ENCODE measurements at places on chromosomes 4 and X.

DNA sequence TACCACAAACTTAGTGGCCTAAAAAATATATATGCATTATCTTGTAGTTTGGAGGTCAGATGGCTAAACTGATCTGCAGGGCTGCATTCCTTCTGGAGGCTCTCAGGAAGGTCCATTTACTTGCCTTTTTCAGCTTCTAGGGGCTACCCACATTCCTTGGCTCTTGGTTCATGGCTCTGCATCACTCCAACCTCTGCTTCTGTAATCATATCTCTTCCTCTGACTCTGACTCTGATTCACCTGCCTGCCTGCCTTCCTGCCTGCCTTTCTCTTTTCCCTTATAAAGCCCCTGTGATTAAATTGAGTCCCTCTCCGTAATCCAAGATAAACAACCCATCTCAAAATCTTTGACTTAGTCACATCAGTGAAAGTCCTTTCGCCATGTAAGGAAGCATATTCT, 25.0 kb upstream of the FRMPD4 start:
- no peak for DNase-seq

GRCh38 chr4:129014566-129015509, 78.5 kb downstream of the SCLT1 start:
- DNase-seq, result no peak

DNA sequence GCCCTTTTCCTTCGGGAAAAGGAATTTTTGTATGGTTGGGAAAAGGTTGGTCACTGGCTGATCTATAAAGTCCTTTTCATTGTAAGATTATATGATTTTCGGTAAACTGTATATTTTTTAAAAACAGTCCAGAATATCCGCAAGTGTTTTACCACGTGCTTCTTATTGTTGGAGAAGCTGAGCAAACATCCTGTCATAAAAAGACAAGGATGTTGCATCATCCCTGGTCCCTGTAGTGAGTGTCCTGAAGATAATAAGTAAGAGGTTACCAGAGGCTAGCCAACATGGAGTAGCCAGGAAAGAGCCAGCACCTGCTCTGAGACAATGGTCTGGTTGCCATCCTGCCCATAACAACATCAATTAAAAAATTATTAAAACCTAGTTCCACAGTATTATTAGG, 5.1 kb downstream of the CXCL9 start:
- no peak for DNase-seq

- no peak for DNase-seq
Measured at GRCh38 chr4:145791988-145792387, 112.0 kb downstream of the C4orf51 start.

- DNase-seq, result no peak
Measured at GRCh38 chr4:127018381-127018780, 614.4 kb upstream of the INTU start.

GRCh38 chr4:7973545-7973981, 33.9 kb upstream of the AFAP1 start:
- no peak for DNase-seq

DNA sequence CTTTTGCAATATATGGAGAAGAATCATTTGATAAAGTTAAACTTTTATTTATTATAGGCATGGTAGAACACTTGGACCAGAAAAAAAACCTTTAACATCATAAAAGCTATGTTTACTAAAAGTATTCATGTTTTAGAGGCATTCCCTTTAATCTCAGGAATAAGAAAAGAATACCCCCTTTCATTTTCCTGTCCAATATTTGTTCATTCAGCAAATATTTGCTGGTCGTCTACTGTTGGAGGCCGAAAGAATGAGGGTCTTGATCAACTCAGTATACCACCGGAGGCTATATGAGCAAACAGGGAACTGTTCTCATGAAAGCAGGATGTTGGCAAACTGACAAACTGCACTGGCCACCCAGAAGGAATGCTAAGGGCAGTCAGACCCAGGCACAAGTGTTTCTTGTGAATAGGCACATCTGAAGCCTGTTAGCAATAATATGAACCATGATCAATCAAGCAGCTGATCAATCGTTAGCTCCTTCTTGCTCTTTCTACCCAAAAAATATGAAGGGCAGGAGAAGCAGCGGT, 480.8 kb upstream of the FAT1 start:
- no peak for DNase-seq

GRCh38 chr4:163556177-163556576, 61.7 kb downstream of the TMA16 start:
- no peak for DNase-seq

- no peak for DNase-seq
Measured at GRCh38 chr4:56737666-56738065, 56.6 kb upstream of the HOPX start.

DNA sequence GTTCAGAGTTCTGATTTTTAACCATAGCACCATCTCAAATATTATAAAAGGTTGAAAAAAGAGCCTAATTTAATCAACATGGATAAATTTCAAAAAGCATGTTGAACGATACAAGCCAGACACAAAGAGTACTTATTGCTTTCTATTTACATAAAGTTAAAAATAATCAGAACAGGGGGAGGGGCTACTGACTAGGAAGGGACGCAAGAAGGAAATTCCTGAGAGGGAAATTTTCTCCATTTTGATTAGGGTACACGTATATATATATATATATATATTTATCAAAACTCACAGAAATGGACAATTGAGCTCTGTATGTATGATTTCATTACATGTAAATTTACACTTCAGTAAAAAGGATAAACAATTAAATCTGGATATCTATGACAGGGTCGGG, 482 bp upstream of the MBTPS2 start:
- no peak for DNase-seq

- no peak for DNase-seq
Measured at GRCh38 chr4:104591510-104591911, 96.8 kb upstream of the CXXC4 start.

- DNase-seq, result no peak
Measured at GRCh38 chr4:114323841-114324240, 274.8 kb upstream of the UGT8 start.

- no peak for DNase-seq
Measured at GRCh38 chr4:113849771-113850170, 88.2 kb upstream of the CAMK2D start.

- DNase-seq, result no peak
Measured at GRCh38 chr4:103095080-103095479, 4.6 kb downstream of the BDH2 start.

DNA sequence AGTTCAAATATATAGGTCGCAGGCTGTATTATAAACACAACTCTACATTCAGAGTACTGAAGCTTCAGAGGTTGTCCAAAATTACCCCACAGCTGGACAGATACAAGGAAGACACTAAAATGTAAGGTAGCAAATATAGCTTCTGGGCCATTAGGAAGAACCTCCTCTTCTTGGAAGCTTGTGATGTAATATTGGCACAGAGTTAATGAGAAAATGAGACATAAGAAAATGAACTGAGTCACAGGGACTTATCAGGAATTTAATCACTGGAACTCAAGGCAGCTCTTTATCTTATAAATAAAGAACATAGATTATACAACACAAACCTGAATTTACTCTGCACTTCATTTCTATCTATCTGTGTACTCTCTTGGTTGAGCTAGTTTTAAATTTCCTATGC, 344.7 kb downstream of the PCDH10 start:
- DNase-seq, result no peak

- no peak for DNase-seq
Measured at GRCh38 chr4:183287677-183288076, 32.4 kb downstream of the CLDN22 start.

GRCh38 chr4:34721835-34722234, 1522.5 kb downstream of the ARAP2 start:
- no peak for DNase-seq

- DNase-seq, result no peak
Measured at GRCh38 chrX:80879916-80880315, 70.2 kb upstream of the BRWD3 start.

DNA sequence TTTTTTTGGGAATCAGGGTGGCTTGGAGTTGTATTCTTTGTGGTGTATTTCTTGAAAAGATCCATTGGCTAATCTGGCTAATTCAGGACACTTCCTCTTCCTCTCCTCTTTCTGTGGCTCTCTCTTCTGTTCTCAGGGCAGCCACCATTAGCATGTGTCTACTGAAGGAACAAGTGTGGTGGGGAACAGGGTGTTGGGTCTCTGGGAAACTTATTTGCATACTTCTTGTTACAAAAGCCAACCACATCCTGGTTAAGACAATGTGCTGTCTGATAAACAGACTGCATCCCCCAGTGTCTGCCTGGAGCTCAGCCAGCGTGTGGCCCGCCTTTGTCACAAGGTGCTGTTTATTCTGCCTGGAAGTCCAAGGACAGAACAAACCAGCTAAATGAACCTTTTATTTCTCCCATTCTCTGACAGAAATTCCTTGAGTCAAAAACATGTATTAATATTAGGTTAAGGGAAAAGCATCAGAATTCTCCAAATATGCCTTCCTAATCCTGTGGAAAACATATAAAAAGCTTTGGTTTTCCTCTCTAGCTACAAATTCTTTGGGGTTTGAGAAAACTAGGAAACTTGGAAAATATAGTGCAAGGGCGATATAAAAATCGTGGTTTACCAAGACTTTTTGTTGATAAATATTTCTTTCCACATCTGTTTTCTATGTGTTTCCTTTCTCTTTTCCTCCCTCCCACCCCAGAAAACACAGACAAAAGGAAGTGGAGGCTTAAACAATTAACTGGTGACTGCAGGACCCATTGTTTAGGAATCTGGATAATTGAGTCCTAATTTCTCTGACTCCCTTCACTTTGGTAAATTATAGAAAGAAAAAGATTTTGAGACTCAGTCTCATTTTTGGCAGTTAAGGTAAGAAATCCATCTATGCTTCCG, 203.6 kb downstream of the SPRY1 start:
- DNase-seq, result peak; percentile 3

GRCh38 chr4:2255501-2256155, 6.3 kb downstream of the MXD4 start:
- no peak for DNase-seq

GRCh38 chrX:16628946-16629595, 20.9 kb upstream of the S100G start:
- no peak for DNase-seq

DNA sequence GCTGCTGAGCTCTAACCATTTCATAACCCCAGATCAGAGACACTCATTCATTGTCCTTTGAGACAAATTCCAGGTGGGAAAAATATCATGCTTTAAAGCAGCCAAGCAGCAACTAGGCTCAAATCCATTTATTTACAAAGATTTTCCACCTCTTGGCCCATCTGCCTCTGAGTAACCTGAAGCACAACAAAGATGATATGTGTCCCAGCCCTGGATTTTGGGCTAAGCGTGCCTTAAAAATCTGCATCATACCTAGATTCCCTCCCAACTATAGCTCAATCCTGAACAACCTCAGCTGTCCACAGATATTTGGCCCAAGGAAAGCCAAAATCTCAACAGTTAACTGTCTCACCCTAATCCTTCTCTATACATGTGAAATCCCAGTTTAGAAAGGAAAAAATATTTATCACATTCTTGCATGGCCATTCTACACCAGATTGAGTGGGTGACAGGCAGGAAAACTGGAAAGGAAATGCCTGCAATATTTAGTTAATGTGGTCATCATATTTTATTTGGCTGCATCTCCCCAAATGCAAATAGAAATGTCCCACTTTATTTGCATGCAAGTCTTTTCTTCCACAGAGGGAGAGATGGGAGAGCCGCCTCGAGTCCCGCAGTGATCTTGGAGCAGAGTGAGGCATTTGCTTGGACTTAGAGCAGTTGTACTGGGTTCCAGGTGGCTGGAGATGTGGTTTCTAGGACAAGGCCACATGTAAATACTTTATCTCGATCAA, 146.4 kb upstream of the EOLA2 start:
- no peak for DNase-seq

DNA sequence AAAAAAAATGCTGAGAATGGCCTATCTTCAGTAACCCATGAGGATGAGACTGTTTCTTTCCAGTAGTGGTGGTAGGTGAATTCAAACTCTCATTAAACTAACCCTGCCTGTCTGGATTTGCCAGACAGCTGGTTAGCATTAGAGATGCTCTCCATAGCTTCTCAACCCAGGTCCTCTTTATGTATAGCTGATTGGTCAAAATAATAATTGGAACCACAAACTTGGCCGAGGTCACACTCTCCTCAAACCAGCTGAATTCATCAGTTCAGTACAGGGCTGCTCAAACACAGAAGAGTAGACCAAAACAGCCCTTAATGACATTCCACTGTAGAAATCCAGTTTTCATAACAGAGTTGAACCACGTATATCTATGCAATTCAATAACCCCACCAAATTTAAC, 85.3 kb downstream of the HCCS start:
- no peak for DNase-seq

DNA sequence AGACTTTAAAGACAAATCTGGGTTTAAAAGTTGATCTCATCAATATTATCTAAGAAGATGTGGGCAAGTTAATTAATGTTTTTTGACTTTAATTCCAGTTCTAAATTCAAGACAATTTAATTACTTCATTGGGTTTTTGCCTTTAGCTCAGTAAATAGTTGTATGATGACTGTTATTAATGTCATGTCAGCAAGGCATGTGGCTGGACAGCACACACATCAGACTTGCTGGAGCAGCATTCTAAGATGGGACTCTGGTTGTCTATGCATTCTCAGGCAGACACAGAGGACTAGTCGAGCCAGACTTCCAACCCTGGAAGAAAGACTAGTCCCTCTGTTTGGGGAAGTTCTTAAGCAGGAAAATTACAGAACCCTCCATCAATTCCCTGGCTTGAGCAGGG, 180.7 kb upstream of the GK2 start:
- no peak for DNase-seq

- DNase-seq, result peak; percentile 12
Measured at GRCh38 chrX:119266364-119266995, 30.4 kb downstream of the PGRMC1 start.

DNA sequence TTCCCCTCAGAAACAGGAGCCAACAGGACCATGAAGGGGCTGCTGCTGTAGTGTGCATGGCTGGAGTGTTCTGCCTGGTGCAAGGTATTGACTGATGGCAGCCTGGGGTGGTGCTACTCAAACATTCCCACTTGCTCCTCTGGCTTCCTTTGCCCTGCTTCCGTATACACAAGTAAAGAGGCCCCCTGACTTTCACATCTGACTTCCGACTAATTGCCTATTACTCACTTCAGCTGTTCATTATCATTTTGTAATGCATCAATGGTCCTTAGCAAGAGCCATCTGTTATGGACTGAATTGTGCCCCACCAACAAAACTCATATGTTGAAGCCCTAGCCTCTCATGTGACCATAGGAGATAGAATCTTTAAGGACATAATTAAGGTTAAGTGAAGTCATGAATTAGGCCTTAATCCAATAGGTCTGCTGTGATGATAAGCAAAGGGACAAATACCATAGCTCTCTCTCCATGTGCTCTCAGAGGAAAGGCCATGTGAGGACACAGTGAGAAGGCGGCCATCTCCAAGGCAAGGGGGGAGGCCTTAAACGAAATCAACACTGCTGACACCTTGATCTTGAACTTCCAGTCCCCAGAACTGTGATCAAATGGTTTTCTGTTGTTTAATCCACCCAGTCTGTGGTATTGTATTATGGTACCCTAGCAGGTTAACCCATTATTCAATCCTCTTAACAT, 122.5 kb upstream of the CLNK start:
- DNase-seq, result no peak

DNA sequence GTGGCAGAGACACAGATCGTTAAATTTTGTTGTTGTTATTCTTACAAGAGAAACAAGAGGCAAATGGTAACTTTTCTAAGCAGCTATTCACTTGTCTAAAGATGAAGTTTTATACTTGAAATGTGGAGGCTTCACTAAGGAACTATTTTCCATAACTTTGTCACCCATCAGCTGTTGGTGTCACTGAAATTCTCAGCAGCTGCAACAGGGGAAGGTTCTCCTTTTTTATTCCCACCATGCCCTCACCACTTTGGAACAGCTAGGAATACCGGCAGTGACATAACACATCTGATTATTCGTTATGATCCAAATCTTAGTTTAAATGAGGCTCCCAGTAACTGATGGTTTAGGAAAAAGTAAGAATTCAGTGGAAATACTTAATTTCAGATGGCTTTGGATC, 147.0 kb upstream of the LEF1 start:
- no peak for DNase-seq

GRCh38 chr4:47538111-47538824, 53.2 kb downstream of the ATP10D start:
- no peak for DNase-seq
